ELR (cell line): ENCODE measurements at places on chromosomes 4 and X.
A peak's percentile ranks its signal among the peaks of the same experiment; 100 is the strongest.

DNA sequence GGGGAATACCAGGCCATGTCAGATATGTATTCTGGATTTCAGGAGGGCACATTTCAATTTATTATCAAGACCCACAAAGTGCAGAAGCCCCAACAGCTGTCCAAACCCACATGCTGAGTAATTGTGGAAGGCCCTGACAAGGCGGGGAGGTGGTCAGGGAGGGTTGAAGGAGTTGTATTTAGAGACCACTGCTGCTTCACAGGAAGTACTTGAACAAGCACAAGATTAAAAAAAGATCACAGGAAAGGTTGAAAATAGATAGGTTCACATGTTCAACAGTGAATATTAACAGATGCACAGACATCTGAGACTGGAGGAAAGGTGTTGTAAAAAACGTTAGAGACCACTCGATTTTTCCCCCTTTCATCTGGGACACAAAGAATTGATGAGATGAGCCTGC, 17.9 kb downstream of the ATP8A1 start:
- no peak for DNase-seq

GRCh38 chr4:119244344-119244743, 31.8 kb downstream of the USP53 start:
- no peak for DNase-seq

DNA sequence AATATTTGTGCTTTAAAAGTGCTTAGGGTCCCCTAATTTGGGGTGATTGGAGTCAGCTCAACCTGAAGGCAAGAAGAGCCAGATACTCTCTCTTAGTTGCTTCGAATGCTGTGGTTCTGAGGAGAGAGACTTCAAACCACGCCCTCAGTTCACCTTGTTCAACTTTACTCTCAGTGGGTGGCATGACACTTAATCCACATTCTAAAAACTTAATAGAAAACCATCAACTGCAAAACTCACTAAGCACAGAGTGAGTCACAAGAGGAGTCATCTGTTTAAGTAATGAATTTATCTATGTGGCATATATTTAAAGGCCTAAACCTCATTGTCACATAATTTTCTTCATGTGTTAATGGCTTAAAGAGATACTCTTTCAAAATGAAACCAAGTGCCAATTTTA, 99.5 kb upstream of the SLC4A4 start:
- DNase-seq, result peak; percentile 61

DNA sequence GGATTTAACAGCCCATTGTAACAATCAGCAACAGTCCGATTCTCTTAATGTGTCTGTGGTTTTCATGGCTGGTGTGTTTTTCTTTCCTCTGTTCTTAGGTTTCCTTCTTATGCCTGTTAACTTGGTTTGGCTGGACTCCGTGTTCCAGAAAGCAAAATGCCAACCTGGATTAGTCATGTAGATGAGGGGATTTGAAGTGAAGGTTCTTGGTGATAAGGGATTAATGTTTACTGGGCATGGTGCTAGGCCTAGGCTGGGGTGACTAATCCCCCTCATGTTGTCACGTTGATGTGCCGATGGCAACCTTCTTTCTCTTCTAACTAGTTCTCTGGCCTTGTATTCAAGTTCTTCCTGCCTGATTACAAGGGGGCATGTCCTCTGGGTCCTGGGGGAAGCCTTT, 85.9 kb downstream of the REPS2 start:
- peak; percentile 10 for DNase-seq

DNA sequence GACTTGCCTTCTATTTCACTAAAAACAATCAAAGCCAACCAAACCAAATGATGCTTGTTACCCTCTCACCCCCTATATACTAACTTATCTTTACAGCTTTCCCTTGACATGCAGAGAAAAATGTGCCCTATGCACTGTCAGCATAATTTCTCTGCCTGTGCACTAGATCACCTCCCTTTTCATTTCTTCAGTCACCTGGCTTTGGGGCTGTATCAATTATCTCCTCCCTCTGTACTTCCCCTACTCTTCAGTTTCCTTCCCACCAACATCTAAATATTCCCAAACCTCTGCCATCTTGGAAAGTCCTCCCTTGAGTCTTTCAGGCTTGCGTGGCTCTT, 103.5 kb upstream of the TAPT1 start:
- DNase-seq, result no peak

GRCh38 chr4:128347175-128347868, 59.7 kb upstream of the PGRMC2 start:
- no peak for DNase-seq

- DNase-seq, result no peak
These were observed 181.3 kb downstream of the OR13H1 start for GRCh38 chrX:131725001-131725654.
